ENCODE measurements at places on chromosomes 12 and 14. TPM values are rescaled to one million over a fixed set of nuclear protein-coding genes. Genes with fewer than 3 reads are reported as not detected.

Gene BTG1
- total RNA-seq = 81.0 TPM

GRCh38 chr14:81311778-81312177 is 88.3 kb downstream of the STON2 start:
- no peak for DNase-seq

DNA sequence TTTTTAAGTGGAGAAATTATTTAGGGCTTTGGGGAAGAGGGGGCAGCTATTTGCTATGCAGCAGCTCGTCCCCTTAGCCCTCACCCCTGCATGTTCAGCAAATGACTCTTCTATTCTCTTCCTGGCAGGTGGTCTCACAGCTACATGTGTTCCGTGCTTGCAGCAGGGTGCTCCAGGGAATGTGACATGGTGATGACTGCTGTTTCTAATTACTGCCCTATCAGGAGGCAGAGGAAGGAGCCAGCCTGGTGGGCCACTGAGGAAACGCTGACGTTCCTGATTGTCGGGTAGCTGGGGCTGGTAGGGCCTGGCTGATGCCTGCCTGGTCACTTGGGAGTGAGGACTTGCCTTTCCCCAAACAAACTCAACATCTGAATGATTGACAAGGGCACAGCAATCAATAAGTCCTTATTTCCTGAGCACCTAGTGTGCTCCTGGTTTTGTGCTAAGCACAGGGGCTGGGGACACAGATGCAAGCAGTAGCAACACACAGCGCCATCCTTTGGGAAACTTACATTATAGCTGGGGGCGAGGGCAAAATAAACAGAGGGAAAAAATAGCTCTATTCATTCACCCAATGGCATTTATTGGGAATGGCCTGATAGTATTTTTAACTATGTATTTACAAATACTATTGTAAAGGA is 377.8 kb downstream of the FUT8 start:
- DNase-seq = no peak

DNA sequence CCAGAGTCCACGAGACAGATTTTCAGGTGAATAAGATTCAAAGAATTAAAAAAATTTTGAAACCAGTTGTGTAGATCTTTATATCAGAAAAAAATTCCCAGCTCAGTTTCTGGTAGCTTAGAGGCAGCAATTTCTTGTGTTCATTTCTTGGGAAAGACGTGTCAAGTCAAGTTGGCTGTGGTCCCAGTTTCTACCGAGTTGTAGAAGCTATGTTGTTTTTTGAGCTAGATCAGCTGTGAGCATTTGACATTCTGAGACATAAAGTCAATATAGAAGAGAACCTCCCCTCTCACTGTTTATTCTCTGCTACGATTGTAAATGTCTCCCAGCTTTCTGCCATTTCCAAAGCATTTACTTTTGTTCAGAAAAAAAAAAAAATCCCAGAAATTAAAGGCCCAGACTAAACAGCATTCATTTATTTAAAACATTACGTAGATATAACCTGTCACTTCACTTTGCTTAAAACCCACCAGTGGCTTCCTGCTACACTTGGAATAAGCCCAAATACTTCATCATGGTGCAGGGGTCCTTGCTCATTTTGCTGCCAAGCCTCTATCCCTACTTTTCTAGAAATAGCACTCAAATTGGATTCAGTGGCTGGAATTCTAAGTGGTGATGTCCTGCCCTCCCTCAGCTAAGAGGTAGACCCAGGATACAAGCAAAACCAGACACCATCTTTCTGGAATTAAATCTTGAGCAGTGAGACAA is 20.6 kb upstream of the PYGL start:
- no peak for DNase-seq

DNA sequence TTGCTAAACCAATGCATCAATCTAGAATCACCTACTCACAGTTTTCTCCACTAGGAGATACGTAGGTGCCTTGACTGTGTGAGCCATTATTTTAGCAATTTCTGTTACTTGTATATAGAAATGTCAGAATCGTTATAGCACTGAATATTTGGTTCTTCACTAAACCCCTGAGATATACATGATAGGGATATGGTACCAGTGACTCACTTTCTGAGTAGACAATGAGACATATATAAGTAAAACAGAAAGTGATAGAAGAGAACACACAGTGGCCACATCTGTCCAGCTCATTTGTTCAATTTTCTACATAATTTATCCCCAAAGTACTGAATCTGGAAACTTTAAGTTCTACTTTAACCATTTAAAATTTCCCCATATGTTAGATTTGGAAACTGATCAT is 1505.5 kb upstream of the TMEM132C start:
- DNase-seq = no peak

Gene FICD
- total RNA-seq = 6.5 TPM

DNA sequence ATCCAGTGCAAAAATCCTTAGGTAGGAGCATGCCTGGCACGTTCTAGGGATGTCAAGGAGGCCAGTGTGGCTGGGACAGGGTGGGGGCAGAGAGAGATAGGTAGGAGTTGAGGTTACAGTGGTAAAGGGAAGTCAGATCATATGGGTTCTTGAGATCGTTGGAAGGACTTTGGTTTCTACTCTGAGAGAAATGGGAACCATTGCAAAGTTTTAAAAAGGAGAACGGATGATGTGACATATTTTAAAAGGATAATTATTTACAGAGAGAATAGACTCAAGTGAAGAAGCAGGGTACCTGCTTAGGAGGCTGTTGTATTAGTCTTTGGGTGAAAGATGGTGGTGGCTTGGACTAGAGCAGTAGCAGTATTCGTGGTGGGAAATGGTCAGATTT is 47.6 kb upstream of the ATP2B1 start:
- no peak for DNase-seq

Gene PRR4
- total RNA-seq = 4.8 TPM

DNA sequence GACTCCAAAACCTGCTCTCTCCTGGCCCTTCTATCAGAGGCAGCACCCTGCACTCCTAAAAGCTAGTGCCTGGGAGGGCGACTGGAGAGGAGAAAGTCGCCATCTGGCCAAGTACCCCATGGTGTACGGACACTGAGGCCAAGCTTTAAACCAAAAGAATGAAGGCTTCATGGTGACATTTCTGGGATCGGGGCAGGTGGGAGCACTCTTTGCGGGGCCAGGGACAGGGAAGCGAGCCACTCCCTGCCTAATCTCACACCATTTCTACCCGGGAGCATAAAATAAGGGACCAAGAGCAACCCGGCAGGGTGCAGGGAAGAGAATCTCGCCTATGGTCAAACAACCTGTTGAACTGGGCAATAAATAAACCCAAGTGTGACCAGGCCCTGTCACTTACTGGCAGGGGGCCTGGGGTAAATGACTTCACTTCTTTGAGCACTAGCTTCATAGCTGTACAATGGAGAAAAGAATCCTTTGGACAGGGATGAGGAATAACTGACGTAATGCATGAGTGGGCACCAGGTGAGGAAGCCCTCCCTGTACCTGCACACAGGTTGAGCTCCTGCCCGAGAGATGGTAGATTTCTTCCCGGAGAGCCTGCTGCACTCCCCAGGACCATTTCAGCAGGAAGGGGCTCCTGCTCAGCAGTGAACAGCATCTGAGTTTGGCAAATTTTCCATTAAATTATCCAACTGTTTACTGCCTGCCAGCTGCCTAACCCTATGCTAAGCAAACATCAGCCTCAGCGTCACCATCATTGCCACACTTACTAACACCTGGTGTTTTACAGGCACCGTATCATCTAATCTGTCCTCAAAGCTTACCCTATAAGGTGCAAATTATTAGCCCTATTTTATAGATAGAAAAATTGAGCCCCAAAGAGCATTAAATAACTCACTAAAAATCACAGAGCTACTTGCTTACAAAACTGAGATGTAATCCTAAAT is 2.0 kb downstream of the SERPINA1 start:
- DNase-seq = no peak

Data from aorta (tissue), 5 donors.